ENCODE measurements at places on chromosomes 2 and 18. TPM values are rescaled to one million over a fixed set of nuclear protein-coding genes. Genes with fewer than 3 reads are reported as not detected.

GRCh38 chr2:85143463-85144082, 10.4 kb downstream of the TCF7L1 start:
- H3K27me3 ChIP-seq, result no peaks in the 10 kb centered on the region
- no peaks in the 10 kb centered on the region for H3K36me3 ChIP-seq
- DNase-seq, result no peak
- no peak overlapping the region for H3K27ac ChIP-seq

- DNase-seq, result no peak
- no peaks in the 10 kb centered on the region for H3K4me1 ChIP-seq
- no peak overlapping the region for H3K4me3 ChIP-seq
- H3K27ac ChIP-seq, result no peak overlapping the region
Measured at GRCh38 chr2:150903461-150903860, 358.2 kb downstream of the RBM43 start.

GRCh38 chr18:24212939-24213338, 74.1 kb downstream of the CABYR start:
- H3K4me3 ChIP-seq, result no peak overlapping the region
- peaks cover 39% of the 10 kb centered on the region for H3K4me1 ChIP-seq
- peak overlapping the region; percentile 48 for H3K27ac ChIP-seq
- no peaks in the 10 kb centered on the region for H3K36me3 ChIP-seq
- DNase-seq, result no peak

- no peaks in the 10 kb centered on the region for H3K27me3 ChIP-seq
- H3K27ac ChIP-seq, result peak overlapping the region; percentile 54
- DNase-seq, result no peak
- H3K4me1 ChIP-seq, result peaks cover 24% of the 10 kb centered on the region
Measured at GRCh38 chr18:26335156-26335555, 108.9 kb downstream of the TAF4B start.

GRCh38 chr2:219426068-219426443, 7.9 kb downstream of the DES start:
- no peaks in the 10 kb centered on the region for H3K4me1 ChIP-seq
- H3K27me3 ChIP-seq, result no peaks in the 10 kb centered on the region
- H3K27ac ChIP-seq, result peak overlapping the region; percentile 99
- H3K36me3 ChIP-seq, result peaks cover 43% of the 10 kb centered on the region
- DNase-seq, result peak; percentile 68

The LIPG gene
- under 0.01 TPM for total RNA-seq

The HNMT gene
- 29.9 TPM for total RNA-seq

Measured in sigmoid colon (tissue), 7 donors.